Right cardiac atrium (tissue), 5 donors: ENCODE measurements at places on chromosomes 7 and 10.

DNA sequence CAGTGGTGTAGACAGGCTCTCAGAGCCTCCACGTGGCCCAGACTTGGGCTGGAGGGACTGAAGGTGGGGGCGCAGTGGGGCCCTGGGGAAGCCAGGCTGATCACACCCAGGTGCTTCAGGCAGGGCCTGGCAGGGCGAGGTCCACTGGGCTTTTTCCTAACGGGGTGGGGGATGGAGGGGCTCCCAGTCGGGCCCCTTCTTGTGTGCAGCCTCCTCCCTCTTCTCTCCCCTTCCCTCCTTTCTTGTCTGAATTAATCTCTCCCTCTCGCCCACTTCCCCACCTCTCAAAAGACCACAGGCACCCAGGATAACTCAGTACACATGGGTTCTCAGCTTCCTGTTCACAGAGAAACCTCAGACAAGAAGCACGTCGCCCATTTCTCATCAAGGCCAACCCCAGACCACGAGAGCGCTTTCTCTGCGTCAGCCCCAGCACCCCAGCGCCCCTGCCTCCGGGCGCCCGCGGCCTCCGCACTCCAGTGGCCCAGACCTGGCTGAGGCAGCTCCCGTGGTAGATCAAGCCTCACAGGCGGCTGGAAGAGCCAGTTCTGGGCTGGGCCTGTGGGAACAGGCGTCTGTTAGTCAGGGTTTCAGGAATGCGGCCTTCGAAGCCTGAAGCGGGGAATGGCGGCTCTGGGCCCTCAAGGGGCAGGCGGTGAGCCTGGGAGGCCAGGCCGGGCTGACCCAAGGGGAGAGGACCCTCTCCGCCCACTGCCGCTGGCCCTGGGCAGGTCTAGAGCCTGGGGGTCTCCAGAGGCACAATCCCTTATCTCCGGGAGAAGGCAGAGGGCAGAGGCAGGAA, 50.6 kb downstream of the PWWP2B start:
- DNase-seq = peak; percentile 66

GRCh38 chr7:121178452-121178851, 150.3 kb upstream of the WNT16 start:
- DNase-seq = no peak

DNA sequence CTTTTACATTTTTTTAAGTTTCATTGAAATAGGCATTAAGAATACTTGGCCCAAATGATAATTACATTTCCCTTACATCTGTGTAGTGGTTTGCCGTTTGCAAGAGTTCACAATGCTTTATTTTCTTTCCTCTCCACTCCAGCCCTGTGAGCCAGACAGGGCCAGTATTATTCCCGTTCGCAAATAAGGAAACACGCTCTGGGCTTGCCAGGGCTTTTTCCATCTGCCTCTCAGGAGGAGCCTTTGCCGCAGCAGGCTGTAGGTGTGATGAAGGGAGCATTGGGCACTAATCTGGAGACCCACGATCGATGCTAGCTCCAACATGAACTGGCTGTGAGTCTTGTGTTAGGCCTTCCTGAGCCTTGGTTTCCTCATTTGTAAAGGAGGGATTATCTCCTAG, 154.4 kb downstream of the GALNT17 start:
- DNase-seq = no peak

GRCh38 chr10:121527690-121528089, 70.6 kb downstream of the FGFR2 start:
- DNase-seq = no peak

DNA sequence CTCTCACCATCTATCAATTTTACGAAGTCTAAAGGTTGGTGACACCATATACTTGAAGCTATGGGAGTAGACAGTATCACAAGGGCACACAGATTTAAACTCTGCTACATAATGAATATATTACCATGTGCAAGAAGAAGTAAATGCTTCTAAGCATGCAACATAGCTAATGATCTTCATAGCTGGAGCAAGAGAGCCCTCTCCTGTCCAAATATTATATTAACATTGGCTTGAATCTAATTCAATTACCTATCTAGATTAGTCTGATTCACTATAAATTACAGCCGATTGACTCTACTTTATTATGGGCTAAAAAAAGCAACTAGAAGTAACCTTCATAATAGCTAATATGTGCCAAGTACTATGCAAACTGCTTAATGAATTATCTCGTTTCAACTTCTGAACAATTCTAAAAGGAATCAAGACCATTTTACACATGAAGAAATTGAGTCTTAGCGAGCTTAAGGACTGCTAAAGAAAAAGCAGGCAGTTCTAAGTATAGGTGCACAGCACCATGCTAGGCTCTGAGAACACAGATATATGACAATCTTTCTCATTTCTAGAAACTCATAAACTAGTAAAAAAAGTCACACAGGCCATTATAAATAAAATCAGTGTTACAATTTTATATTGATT, 21.9 kb downstream of the FRA10AC1 start:
- DNase-seq = no peak

- DNase-seq = no peak
Observed at GRCh38 chr7:158028290-158028941, 559.2 kb downstream of the PTPRN2 start.

DNA sequence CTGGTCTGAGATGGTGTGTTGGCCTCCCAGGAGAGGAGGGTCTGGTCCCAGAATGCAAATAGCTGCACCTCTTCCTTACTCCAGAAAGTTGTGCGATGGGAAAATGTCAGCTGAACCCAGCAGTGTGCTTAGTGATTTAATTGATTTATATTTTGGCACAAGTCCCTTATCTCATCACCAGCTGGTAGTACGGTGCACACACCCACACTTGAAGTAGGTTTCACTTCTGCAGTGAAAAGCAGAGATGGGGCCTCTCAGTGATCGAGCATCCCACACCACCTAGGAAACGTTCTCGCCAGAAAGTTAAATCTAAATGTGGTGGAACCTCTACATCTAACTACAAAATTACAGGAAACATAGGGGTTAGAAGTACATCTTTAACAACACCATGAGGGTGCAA, 80.4 kb downstream of the UBE3C start:
- no peak for DNase-seq

DNA sequence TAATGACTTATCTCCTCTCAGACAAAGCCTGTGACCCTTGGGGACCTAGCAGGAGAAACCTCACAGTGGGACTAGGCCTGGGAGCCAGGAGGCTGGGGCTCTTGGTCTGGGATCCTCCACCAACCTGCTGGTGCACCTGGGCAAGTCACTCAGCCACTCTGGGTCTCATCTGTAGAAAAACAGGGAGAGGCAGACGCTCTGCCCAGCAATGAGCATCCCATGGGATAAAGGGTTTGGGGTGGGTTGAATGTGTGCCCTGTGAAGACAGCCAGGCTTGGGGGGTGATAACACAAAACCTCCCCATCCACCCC, 81.6 kb downstream of the ZMIZ1 start:
- DNase-seq = no peak

DNA sequence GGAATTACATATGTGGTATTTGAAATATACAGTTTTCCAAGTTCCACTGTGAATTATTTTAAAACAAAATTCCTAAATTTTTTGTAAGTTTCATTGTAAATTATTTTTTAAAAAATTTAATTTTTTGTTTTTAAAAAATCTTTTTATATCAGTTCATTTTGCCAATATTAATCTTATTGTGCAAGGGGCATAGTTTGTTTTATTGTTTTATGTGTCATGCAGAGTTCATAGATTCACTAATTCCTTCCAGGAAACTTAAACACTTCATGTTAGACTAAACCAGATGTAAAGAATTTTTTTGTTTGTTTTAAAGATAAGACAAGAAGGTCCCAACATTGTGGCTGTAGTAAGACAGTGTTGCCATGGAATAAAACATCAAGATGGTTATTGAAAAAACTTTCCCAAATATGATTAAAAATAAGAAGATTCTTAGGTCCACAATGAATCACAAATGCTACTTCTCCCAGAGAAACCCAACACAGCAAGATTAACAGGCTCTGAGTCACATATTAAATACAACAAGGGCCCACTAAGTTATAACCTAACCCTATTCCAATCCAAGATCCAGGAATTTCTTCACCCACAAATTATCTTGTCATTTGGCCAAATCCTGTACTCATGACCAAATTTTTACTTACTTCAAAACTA, 464.7 kb upstream of the IGFBP3 start:
- DNase-seq = no peak

- no peak for DNase-seq
Observed at GRCh38 chr7:87151729-87152111, 533 bp upstream of the DMTF1 start.

GRCh38 chr10:61692447-61693010, 29.8 kb downstream of the CABCOCO1 start:
- no peak for DNase-seq

DNA sequence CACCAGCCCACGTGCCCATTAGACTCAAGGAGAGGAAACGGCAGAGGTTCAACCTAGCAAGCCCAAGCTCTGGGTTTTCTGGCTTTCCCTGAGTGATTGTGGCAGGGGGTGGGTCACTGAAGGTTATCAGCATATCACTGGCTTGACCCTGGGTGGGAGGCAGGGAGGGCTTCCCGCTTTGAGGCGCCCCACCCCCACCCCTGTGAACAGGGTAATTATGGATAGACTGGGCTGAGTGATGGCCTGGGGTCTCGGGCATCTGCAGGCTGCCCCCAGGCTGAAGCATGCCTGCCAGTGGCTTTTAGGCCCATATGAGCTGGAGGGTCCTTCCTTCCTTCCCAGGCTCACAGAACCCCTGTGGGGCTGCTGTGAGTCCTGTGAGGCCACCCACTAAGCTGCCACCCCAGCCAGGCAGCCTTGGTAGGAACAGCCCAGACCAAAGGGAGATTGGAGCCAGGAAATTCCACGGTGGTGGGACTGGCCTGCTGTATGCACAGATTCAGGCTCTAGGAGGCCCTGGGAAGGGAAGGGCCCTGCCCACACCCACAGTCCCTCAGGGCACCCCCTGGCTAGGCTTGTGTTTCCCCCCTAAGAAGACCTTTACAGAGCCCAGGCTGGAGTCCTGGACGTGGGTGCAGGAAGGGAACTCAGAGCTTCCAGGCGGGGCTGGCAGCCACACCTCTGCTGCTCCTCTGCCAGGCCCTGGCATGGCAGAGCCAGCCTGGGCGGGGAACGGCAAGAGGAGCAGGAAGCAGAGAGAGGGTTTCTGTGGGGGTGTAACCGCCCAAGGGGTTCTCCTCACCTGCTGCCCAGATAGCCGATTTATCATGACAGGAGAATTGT, 33.1 kb downstream of the GPRIN2 start:
- DNase-seq = no peak

- no peak for DNase-seq
Observed at GRCh38 chr7:117875566-117875965, 2.3 kb upstream of the CTTNBP2 start.

GRCh38 chr7:37970211-37970610, 49.8 kb downstream of the EPDR1 start:
- DNase-seq = no peak

GRCh38 chr10:32411797-32412498, 34.0 kb upstream of the CCDC7 start:
- DNase-seq = no peak

DNA sequence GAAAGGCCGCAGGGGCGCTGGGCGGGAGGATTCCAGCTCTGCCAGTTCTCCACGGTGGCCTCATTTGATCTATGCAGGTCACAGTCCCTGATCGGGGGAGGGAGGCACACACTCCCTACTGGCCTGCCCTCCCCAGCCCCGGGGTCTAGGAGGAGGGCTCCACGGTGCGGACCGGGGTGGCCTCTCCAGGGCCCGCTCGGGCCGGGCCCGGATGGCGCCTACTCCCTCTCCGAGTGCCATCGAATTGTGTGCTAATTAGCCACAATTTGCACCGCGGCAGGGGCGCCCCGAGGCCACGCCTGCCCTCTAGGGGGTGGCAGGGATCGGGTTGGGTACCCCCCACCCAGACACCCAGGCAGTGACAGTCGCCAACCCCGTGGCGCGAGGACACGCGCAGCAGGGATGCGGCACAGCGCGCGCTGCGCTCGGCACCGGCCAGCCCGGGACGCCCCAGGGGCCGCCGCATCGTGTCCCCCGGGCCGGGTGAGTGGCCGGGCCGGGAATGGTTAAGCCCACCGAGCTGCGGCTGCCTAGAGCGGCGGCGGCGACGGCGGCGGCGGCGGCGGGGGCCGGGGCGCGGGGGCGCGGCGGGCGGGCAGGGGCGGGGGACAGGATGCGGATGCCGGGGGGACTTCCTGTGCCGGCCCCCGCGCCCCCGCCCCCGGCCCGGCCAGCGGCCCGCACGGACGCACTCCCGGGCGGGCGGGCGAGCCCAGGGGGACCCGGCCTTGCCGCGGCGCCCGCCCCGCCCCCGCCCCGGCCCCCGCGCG, at the start of gene ZNF853:
Gene ZNF853 (plus strand): TSS at position 658 of the 770 bp plus-strand sequence. CDS start 565 bp downstream, outside the sequence.
- DNase-seq = peak; percentile 71

GRCh38 chr10:1653321-1653720, 84.0 kb downstream of the ADARB2 start:
- no peak for DNase-seq

- no peak for DNase-seq
Observed at GRCh38 chr10:76882796-76883195, 754.8 kb downstream of the KCNMA1 start.

DNA sequence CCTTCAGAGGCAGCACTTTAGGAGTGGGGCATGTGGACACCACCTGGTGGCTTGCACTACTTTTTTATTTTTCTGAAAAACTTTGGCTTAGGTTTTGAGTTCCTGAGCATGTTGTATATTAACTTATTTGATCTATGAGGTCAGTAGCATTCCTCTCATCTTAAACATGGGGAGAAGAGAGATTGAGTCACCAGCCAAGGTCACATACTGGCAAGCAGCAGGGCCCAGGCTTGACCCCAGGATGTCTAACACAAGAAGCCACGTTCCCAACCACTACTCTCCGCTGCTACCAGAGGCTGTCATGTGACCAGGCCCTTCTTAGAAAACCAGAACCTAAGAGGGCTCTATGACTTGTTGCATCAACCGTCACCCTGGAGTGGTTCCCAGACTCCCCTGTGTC, 210.3 kb upstream of the GPR26 start:
- no peak for DNase-seq

- DNase-seq = no peak
Observed at GRCh38 chr7:46756996-46757395, 824.9 kb downstream of the TNS3 start.

GRCh38 chr7:2417981-2418481, 14.6 kb downstream of the CHST12 start:
- DNase-seq = peak; percentile 64

GRCh38 chr10:114604357-114605130, 53.5 kb downstream of the ABLIM1 start:
- DNase-seq = no peak

DNA sequence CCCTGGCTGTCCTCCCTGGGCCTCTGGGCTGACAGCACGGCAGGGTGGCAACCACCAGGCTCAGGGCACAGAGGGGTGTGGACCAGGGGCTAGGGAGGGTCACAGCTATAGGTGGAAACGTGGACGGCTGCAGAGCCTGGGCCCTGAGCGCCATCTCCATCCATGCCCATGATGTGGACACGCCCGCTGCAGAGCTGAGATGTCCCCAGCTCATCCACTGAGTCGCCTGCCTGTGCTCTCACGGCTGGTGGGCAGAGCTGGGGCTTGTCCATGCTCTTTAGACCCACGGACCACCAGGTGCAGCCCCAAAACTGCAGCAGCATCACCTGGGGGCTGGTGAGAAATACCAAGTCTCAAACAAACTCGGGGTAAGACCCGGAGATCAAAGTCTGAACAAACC, 16.1 kb downstream of the TECPR1 start:
- DNase-seq = peak; percentile 54

- DNase-seq = no peak
Observed at GRCh38 chr7:75842836-75843446, 29.3 kb upstream of the CCL24 start.
